A549 (cell line): ENCODE measurements at places on chromosomes 11 and 22. TPM values are rescaled to one million over a fixed set of nuclear protein-coding genes. Genes with fewer than 3 reads are reported as not detected.

Gene FAT3
- 0.49 to 0.61 TPM (median 0.50 TPM) in 3 replicates for polyA plus RNA-seq

Gene DENND6B
- polyA plus RNA-seq: 1.7 to 2.3 TPM (median 1.9 TPM) in 3 replicates

DNA sequence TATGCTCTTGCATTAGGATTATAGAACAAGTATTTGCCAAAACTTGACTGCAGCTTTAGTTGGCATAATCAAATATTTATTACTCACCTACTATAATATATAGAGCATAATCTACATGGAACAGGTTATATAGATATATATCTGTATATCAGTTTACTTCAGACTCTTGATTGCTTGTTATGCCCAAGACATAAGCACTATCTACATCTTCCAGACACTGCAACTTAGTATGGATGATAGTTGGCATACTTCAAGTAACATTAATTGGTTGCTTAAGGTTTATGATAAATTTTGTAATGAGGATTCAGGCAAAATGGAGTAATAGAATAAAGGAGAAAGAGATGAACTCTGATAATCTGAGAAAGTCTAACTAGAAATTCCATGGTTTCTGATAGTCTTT is 1.0 kb downstream of the CCDC15 start:
- DNase-seq: no peak

DNA sequence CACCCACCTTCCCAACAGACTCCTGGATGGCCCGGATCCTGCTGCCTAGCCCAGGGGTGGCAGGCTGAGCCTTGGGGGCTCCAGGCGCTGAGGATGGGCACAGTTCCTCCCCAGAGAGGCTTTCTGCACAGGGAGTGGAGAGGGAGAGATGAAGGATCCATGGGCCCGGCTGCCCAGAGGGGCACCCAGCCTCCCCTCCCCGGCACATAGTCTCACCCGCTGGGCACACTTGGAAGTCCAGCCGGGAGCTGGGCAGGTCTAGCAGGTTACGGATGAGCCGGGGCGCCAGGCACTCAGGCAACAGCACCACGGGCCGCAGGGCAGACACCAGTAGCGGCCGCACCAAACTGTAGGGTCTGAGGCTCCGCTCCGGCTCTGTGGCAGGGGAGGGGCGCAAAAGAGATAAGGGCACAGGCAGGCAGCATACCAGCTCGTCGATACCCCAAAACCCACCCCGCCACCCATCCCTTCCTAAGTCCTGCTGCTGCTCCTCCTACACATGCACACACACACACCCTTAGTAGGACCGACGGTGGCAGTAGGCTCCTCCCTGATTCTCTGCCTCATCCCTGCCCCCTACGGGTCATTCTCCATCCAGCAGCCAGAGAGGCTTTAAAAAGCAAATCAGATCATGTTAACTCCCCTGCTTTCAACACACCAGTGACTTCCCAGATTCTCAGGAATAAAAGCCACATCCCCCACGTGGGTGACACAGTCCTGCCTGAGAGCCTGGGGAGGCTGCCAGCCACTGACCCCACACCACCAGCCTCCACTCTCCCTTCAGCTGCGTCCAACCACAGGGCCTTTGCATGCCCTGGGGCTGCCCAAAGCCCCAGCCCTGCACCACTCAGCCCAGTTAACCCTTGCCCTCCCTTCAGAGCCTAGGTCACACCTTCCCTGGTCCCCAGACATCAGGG is 6.5 kb upstream of the MFNG start:
- peak; percentile 71 for DNase-seq

DNA sequence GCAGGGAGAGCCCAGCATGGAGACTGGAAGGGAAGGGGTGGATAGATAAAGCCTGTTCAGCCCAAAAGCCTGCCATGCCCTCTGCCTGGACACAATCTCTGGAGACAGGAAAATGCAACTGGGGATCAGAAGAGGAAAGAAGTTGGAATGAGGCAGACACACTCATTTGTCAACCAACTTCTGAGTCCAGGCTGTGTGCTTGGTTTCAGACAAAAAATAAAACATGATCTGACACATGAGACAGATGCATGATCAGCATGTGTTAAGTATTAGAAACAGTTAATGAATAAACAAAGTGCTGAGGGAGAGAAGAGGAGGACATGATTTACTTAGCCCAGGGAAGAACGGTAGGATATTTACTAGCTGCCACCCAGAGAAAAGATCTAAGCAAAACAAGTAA is 839 bp downstream of the LRRN4CL start:
- no peak for DNase-seq

- DNase-seq: no peak
Measured at GRCh38 chr22:36247955-36248354, 5.0 kb upstream of the APOL1 start.

- DNase-seq: no peak
Measured at GRCh38 chr11:3837793-3838192, 3.0 kb downstream of the RHOG start.

- DNase-seq: no peak
Measured at GRCh38 chr22:26714971-26715370, 57.6 kb downstream of the MIAT start.
